IPS DF 6.9 (cell line): ENCODE measurements at places on chromosomes 7 and 10.

DNA sequence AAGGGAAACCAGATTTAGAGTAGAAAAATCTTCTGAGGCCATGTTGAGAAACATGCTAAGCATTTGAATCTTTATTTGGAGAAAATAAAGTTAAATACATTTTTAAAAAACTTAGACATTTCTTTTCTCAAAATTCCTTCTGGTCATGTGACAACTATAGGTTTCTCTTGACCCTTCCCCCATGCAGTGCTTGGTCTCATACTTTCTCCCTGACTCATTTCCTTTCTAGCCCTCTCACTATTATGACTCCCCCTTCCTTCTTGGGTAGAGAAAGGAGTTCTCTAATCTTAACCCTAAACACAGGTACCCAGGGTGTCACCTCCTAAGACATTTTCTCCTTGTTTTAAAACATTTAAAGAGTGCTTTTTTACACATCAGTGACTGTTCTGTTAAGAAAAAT, 179.5 kb upstream of the TMEM106B start:
- DNase-seq, result peak; percentile 31

DNA sequence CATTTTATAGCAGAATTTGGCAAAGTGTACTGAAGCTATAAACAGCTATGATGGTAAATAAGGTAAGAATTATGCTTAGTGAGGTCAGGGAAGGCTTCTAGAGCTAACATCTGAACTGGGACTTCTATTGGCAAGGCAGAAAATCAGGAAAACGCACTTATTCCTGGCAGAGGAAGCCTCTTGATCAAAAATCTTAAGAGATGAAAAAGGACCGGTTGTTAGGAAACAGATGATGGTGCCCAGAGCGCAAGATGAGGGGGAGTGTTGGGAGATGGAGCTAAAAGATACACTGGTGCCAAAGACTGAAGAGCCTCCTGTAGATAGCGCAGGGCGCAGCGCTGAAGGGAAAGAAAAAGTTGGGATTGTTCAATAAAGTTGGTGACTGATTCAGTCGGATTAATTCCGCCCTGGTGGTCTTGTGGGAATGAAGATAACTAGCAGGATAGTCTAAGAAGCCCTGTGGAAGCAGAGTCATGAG, 550 bp upstream of the CALU start:
- DNase-seq, result no peak

DNA sequence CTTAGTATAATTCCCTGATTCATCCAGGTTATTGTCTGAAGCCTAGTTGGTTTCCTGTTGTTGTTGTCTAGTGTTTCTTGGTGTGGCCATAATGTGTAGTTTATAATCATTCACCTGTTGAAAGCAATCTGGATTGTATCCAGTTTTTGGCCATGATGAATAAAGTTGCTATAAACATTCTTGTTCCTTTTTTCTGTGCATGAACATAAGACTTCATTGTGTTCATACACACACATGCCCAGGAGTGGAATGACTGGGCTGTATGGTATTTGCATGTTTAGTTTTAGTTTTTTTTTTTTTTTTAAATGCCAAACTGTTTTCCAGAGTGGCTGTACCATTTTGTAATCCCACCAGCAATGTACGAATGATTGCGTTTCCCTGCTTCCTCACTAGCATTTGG, 349.8 kb downstream of the SDK1 start:
- no peak for DNase-seq

DNA sequence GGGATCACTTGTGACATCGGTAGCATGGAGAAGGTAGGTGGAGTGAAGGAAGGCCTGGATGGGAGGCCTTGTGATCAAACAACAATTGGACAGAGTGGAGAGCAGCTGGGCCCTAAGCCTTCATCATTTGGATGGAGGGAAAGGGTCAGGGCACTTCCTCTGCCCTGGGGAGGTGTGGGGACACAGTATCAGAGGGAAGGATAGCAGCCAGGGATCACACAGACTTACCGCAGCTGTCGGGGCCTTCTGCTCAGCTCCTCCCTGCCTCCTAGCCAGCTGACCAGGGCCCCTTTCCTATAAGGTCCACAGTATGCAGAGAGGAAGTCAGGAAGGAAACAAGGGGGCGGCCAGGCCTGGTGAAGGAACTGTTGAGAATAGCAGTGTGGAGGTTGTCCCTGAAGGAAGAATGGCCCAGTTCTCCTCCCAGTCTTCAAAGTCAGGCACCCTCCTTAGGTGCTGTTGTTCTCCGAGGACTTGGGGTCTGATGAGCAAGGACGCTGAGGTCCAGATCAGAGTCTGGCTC, 62.1 kb downstream of the ABCC2 start:
- no peak for DNase-seq

GRCh38 chr10:76572021-76572420, 1065.6 kb downstream of the KCNMA1 start:
- no peak for DNase-seq

- no peak for DNase-seq
Measured at GRCh38 chr7:20916311-20916710, 129.6 kb upstream of the SP8 start.

DNA sequence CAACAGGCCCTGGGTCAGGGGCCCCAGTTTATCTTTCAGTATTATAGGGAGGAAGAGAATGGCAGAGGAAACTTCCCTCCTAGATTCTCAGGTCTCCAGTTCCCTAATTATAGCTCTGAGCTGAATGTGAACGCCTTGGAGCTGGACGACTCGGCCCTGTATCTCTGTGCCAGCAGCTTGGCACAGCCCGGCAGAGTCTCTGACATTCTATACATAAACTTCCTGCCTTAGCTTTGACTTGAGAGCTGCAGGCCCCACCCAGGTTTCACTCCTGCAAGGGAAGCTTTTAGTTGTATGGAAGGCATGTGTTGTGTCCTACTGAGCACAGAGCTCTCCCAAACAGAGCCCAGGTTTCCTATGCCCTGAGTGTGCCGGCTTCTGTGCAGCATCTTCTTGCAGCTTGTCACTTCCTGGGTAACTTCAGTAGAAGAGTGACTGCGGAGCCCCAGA, 205.6 kb upstream of the PRSS58 start:
- no peak for DNase-seq
